ENCODE measurements at places on chromosomes 12 and 14. TPM values are rescaled to one million over a fixed set of nuclear protein-coding genes. Genes with fewer than 3 reads are reported as not detected.
A peak's percentile ranks its signal among the peaks of the same experiment; 100 is the strongest.

The TDRD9 gene
- 2.4 TPM for total RNA-seq

The HCAR3 gene
- total RNA-seq, result not detected

The ABCC9 gene
- total RNA-seq, result not detected

The SIVA1 gene
- 52.5 TPM for total RNA-seq

The COCH gene
- 24.4 TPM for total RNA-seq

The GYS2 gene
- total RNA-seq, result 0.10 TPM

The CLECL1 gene
- 37.8 TPM for total RNA-seq

The C12orf50 gene
- 0.10 TPM for total RNA-seq

GRCh38 chr14:76580399-76580798 is 180.9 kb upstream of the VASH1 start:
- H3K4me1 ChIP-seq, result no peaks in the 10 kb centered on the region
- H3K27ac ChIP-seq, result no peak overlapping the region
- H3K27me3 ChIP-seq, result no peaks in the 10 kb centered on the region
- no peak overlapping the region for H3K4me3 ChIP-seq
- no peaks in the 10 kb centered on the region for H3K36me3 ChIP-seq

DNA sequence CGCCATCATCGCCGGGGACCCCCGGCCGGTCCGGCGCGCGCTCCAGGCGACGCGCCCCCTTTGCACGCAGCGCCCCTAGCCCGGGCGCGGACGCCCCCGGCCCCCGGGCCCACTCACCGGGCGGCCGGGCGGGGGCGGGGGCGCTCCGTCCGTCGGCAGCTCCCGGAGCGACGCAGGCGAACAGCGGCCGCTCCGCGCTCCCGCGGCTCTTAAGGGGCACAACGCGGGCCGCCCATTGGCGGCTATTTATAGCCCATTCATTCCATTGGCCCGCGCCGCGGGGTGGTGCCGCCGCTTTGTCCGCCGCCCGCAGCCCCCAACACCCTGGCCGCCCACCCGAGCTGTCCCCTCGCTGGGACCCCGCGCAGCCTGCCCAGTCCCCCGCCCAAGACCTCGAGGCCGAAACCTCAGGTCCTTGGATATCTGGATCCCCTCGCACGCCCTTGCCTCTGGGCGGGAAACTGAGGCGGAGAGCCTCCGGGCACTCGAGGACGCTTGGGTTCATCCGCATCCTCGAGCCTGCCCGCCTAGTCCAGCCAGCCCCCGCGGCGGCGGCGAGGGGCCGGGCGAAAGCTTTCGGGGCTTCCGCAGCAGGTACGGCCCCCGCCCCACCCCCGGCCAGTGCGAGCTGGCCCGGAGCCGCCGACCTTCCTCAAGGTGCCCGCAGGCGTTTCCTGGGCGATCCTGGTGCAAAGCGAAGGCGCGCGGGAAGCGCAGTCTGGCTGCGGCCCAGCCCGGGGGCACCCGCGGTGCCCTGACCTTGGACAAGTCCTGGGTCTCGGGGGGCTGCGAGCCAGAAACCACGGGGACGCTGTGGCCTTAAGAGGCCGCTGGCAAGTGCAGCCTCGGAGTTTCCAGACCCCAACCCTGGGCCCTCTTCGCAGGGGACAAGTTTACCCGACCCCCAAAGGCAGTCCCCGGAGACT is at the start of gene CKB:
CKB (minus strand) TSS at position 182 of the 926 bp plus-strand sequence. CDS start 337 bp downstream, outside the sequence.
- no peak within 1 kb of the TSS for H3K27ac ChIP-seq
- DNase-seq, result peak; percentile 54
- peak within 1 kb of the TSS; percentile 26 for H3K4me3 ChIP-seq
- peaks cover 19% of the 10 kb centered on the region for H3K27me3 ChIP-seq

DNA sequence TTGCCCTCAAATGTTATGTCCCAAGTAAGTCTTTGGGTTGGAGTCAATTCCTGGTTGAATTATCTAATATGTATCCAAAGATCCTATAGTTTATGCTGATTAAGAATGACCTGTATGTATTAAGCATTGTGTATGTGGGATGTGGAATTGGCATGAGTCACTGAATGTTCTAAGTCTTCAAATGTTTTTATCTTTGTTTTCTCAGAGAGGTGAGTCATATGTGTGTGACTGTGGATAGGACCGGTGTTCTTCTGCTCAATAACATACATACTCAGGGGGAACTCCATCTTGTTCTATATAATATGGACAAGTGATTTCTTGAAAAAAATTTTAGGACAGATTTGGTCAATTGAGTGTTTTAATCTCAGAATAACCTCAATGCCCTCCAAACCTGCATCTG is 57.9 kb downstream of the NAV3 start:
- no peak overlapping the region for H3K4me3 ChIP-seq
- no peak overlapping the region for H3K27ac ChIP-seq
- H3K4me1 ChIP-seq, result no peaks in the 10 kb centered on the region
- no peaks in the 10 kb centered on the region for H3K27me3 ChIP-seq

GRCh38 chr12:101696251-101697196 is 916 bp upstream of the CHPT1 start:
- H3K27me3 ChIP-seq, result no peaks in the 10 kb centered on the region
- no peak for DNase-seq

- no peak for DNase-seq
- peaks cover 2% of the 10 kb centered on the region for H3K27me3 ChIP-seq
- no peaks in the 10 kb centered on the region for H3K36me3 ChIP-seq
- H3K27ac ChIP-seq, result no peak overlapping the region
These were observed 27.6 kb downstream of the EML1 start for GRCh38 chr14:99820702-99821331.

DNA sequence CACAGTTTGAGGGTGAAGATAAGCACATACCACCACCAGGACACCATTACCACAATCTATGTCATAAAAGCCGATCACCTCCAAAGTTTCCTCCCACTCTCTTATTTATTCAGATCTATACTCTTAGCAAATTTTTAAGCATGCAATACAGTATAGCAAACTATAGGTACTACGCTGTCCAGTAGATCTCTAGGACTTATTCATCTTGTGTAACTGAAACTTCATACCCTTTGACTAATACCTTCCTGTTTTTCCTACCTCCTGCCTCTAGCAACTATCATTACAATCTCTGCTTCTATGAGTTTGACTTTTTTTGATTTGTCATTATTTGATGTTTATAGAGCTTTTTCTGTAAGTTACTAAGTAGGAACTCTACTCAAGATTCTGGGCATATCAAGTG is 84.5 kb upstream of the MANSC4 start:
- no peaks in the 10 kb centered on the region for H3K36me3 ChIP-seq
- no peaks in the 10 kb centered on the region for H3K4me1 ChIP-seq
- no peaks in the 10 kb centered on the region for H3K27me3 ChIP-seq

GRCh38 chr12:100184549-100185145 is 16.0 kb upstream of the ACTR6 start:
- no peak for DNase-seq
- H3K27ac ChIP-seq, result no peak overlapping the region
- H3K36me3 ChIP-seq, result peaks cover 7% of the 10 kb centered on the region
- no peaks in the 10 kb centered on the region for H3K27me3 ChIP-seq
- H3K4me1 ChIP-seq, result no peaks in the 10 kb centered on the region

GRCh38 chr14:85479771-85480170 is 50.2 kb upstream of the FLRT2 start:
- H3K27me3 ChIP-seq, result no peaks in the 10 kb centered on the region
- no peaks in the 10 kb centered on the region for H3K36me3 ChIP-seq
- no peaks in the 10 kb centered on the region for H3K4me1 ChIP-seq
- no peak overlapping the region for H3K4me3 ChIP-seq

DNA sequence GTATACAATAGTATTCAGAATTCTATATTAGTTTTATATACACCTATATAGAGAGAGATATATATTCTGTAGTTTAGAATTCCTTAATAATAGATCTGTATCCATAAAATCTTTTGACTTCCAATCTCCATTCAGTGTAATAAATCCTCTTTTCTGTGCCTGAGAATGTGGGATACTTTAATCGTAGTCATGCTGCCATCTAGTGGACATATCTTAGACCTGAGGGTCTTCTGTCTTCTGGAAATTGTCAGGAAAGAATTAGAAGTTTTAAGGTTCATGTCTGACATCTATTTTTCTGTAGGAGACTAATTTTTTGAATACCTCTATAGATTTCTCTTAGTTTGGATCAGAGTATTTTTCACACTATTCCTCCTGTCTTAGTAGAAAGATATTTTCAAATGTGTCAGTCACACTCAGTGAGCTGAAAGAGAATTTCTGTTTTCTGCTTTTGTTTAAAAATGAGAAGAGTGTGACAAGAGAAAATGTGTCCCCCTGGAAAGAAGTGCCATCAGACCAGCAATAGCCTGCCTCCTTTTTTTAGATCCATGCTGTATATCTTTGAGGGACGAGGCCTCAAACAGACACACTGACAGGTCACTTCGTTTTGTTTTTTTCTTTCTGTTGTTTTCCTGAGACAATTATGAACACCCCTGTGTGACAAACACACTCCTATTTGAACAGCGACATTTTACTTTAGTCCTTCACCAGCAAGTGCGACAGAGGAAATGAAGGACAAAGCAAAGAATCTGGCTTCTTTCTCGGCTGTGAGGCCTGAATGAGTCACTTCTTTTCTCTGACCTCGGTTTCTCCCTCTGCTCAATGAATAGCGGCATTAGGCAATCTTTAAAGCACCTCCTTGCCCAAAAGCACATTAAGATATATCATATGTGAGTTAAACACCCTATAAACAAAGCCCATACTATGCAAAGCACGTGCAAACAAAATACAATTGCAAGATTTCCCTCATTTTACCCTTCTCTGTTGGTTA is 96.3 kb downstream of the GALC start:
- no peaks in the 10 kb centered on the region for H3K27me3 ChIP-seq
- DNase-seq, result peak; percentile 31
- no peak overlapping the region for H3K27ac ChIP-seq
- H3K36me3 ChIP-seq, result no peaks in the 10 kb centered on the region
- no peak overlapping the region for H3K4me3 ChIP-seq

DNA sequence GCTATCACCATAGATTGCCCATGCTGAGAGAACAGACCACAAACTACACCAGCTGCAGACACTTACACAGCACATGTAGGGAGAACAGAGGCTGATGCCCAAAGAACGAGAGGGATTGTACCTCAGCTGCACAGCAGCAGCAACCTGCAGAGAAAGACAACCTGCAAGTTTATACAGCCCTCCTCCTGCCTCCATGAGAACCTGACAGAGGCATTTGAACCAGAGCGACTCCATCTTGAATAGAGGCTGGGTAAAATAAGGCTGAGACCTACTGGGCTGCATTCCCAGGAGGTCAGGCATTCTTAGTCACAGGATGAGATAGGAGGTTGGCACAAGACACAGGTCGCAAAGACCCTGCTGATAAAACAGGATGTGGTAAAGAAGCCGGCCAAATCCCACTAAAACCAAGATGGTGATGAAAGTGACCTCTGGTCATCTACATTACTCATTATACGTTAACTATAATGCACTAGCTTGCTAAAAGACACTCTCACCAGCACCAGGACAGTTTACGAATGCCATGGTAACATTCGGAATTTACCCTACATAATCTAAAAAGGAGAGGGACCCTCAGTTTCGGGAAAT is 262.4 kb upstream of the HMGA2 start:
- no peak for DNase-seq
- H3K36me3 ChIP-seq, result no peaks in the 10 kb centered on the region
- H3K27ac ChIP-seq, result no peak overlapping the region
- peaks cover 5% of the 10 kb centered on the region for H3K27me3 ChIP-seq

GRCh38 chr12:77923882-77924281 is 93.2 kb downstream of the NAV3 start:
- no peaks in the 10 kb centered on the region for H3K36me3 ChIP-seq
- H3K27ac ChIP-seq, result no peak overlapping the region
- no peak overlapping the region for H3K4me3 ChIP-seq
- H3K27me3 ChIP-seq, result no peaks in the 10 kb centered on the region
- no peak for DNase-seq

- no peak overlapping the region for H3K27ac ChIP-seq
- H3K4me1 ChIP-seq, result peaks cover 36% of the 10 kb centered on the region
- DNase-seq, result no peak
- H3K4me3 ChIP-seq, result no peak overlapping the region
These were observed 776 bp downstream of the BMP4 start for GRCh38 chr14:53955671-53956426.

- no peak overlapping the region for H3K27ac ChIP-seq
- H3K4me1 ChIP-seq, result no peaks in the 10 kb centered on the region
- no peak overlapping the region for H3K4me3 ChIP-seq
- H3K27me3 ChIP-seq, result no peaks in the 10 kb centered on the region
- no peak for DNase-seq
These were observed 504.9 kb upstream of the CCDC196 start for GRCh38 chr14:65981192-65981843.

DNA sequence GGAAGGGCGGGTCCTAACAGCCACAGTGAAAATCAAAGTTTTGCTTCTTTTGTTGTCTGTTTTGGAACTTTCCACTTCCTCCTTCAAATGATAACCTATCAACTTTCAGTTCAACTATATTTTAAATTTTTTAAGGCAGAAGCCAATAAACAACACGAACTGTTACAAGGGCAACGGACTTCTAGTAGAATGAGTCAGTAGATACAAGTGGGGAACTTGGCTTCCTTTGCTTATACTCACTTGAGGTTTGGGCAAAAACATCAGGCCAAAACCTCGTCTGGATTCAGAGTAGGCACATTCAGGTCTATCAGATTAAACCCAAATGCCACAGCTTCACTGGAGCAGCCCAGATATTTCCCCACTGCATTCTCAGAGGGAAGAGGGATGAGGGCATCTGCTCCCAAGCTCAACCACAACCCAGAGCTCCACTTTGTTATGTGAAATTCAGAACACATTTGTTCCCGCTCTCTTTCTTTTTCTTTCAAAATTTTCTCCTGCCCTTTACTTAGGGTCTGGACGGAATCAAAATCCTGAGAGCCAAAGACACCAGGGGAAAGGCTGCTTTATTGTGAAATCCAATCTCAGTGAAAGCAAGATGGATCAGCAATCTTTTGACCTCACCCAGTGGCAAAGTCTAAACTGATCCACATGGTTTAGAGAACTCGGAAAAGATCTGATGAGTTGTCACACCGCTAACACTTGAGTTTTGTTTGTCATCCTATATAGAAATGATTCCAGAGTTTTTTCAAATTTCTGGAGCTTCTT is 152.5 kb upstream of the BTG1 start:
- H3K4me3 ChIP-seq, result no peak overlapping the region
- peaks cover 29% of the 10 kb centered on the region for H3K4me1 ChIP-seq

DNA sequence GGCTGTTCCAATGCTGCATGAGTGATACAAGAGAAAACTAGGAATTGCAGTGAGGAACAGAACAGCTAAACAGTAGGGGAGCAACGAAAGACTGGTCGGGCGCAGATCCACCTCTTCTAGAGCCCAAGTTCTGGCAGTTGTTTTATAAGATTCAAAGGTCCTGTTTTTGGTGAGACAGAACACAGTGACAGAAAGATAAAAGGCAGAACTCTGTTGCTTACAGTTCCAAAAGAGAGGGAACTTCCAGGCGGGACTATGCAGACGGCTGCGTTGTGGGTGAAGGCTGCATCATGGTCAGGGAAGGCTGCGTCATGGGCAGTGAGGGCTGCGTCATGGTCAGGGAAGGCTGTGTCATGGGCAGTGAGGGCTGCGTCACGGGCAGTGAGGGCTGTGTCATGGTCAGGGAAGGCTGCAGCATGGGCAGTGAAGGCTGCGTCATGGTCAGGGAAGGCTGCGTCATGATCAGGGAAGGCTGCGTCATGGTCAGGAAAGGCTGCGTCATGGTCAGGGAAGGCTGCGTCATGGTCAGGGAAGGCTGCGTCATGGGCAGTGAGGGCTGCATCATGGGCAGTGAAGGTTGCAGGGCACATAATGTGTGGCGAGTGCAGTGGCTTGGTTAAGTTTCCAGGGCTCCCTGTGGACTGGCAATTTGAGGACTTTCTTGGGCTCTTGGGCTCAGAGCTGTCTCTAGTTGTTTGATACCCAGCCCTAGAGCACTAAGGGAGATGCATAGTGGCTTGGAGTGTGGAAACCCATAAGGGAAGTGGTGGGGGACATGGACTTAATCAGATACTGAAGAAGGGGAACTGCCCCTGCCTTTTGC is 619.9 kb downstream of the AACS start:
- no peaks in the 10 kb centered on the region for H3K4me1 ChIP-seq
- no peaks in the 10 kb centered on the region for H3K27me3 ChIP-seq
- no peak overlapping the region for H3K4me3 ChIP-seq
- H3K36me3 ChIP-seq, result no peaks in the 10 kb centered on the region
- no peak overlapping the region for H3K27ac ChIP-seq
